ENCODE measurements at places on chromosomes 3 and 15.

- DNase-seq: no peak
Observed at GRCh38 chr3:4708230-4708629, 215.1 kb downstream of the ITPR1 start.

DNA sequence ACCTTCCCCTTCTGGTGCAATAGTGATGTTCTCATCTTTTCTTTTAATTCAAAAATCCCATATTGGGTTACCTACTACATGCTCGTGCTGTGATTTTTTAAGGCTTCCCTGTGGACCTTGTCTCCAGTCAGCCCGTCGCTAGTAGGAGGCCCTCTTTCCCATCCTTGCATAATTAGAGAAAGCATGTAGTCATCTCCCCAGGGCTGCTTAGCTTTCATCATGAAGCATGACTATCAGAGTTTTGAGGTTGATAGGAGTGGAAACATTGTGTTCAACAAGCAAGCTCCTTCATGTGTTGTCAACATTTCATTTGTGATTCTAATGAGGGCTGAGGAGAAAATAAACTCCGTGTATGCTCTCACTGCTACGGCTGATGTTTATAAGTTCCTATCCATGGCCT is 8.7 kb upstream of the LRTM1 start:
- DNase-seq: no peak

DNA sequence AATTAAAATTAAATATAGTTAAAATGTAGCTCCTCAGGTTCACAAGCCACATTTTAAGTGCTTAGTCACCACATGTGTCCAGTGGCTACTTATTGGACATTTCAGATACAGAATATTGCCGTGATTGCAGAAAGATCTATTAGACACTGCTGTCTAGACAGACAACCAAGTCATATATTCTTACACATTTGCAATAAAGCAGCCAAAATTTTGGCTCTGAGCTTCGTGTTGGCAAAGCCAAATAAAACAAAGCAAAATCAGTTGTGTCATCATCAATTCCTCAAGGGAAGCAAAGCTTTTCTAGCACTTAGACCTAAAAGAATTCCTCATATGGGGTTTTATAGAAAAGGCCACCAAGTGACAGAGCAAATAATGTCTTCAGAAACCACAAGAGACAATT is 193.1 kb upstream of the LPP start:
- DNase-seq: no peak

- DNase-seq: peak; percentile 62
Observed at GRCh38 chr3:177610686-177611633, 413.7 kb upstream of the TBL1XR1 start.

DNA sequence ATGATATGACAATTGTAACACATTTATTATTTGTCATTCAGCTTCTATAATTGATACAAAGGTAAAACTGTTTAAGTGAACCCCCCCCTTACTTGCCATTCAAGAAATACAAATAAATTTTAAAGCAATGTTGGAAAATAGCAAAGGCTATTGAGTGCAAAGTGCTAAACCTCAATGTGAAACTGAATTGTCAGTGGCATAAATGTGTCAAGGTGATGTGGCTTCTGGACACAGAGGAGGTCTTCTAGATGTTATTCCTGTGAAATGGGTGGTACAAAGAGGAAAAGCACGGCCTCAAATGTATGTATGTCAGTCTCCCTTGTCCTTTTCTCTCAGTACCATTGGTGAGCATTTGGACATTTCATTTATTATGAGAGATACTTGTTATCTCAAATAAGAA is 149.4 kb downstream of the MCTP2 start:
- no peak for DNase-seq

DNA sequence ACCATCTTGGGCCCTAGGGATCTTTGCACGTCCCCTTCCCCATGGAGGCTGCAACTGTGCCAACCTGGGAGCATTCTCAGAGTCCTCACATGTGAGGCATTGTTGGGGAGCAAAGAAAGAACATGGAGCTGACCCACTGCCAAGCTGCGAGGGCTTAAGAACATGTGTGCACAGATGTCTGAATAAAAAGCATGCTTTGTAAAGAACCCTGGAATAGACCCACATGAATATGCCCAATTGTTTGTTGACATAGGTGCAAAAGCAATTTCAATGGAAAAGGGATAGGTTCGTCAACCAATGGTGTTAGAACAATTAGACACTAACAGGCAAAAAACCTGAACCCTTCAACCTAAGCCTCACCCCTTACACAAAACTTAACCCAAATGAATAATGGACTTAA is 9.3 kb downstream of the PGPEP1L start:
- no peak for DNase-seq

GRCh38 chr15:77118882-77119321 is 48.0 kb upstream of the TSPAN3 start:
- peak; percentile 92 for DNase-seq

- DNase-seq: no peak
Observed at GRCh38 chr3:138434875-138435772, 708 bp downstream of the ESYT3 start.

GRCh38 chr15:101452572-101452971 is 36.9 kb downstream of the PCSK6 start:
- DNase-seq: no peak

GRCh38 chr3:4474683-4475490 is 7.8 kb upstream of the SUMF1 start:
- DNase-seq: peak; percentile 61

DNA sequence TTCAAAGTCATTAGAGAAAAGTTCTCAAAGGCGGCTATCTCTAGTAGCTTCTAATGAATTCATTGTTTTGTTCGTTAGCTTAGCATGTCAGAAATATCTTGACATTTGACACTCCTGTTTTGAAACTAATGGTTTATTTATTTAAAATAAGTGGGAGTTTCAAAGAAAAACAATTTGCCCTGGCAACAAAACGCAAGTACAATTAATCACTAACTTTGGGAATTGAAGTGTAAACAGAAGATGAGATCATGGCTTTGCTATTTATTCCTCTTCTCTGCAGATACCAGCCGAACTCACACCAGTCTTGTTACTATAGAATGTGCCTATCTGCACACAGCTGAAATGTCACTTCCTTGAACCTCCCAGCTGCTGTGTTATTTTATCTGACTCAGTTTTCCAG is 27.5 kb downstream of the MASP1 start:
- DNase-seq: peak; percentile 12

DNA sequence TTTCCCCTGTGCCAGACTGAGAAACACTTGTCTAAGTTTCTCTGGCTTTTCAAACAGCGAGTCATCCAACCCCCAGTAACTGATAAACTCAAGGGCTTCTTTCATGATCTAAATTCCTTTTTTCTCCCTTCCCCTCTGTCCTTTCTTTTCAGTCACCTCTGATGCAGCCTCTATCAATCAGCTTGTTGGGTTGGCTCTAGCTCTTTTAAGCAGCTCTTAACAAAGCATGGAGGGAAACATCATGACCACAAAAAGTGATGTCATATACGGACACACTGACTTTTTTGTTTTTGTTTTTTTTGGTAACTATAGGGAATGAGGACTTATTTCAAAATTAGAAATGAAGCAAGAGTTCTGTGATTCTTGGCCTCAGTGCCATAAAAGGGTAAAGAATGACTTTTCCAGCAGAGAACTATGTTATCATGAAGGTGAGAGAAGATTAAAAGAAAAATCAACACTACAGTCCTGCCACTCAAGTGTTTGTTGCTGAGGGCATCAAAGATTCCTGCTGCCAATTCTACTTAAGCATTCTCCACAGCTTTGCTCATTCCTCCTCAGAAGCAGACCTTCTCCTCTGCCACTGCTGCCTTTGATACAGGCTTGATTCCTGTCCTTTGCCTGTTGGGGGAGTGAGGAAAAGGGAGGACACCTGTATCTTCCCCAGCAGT is 457.0 kb upstream of the ONECUT1 start:
- DNase-seq: no peak

GRCh38 chr3:57717205-57717868 is 24.5 kb upstream of the DENND6A start:
- DNase-seq: no peak

- DNase-seq: peak; percentile 22
Observed at GRCh38 chr3:124599779-124600693, 130.2 kb upstream of the UMPS start.

DNA sequence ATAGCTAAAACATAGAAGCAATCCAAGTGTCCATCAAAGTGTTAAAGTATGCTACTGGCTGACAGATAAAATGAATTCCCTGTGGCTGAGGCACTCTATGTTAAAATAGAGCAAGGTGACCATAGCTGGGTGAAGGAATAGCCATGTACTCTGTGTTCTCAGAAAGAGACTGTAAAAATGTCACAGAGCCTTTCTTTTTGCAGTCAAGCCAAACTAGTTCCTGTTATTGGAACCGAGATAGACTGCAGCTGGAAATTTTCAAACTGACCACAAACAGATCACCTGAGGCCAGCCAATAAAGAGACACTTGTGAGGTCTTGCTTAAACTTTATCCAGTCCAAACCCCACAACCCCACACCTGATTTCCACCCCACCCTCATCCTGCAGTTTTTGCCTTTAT is 422.8 kb upstream of the NAALADL2 start:
- peak; percentile 73 for DNase-seq

GRCh38 chr3:192880313-192880712 is 37.3 kb downstream of the MB21D2 start:
- no peak for DNase-seq

DNA sequence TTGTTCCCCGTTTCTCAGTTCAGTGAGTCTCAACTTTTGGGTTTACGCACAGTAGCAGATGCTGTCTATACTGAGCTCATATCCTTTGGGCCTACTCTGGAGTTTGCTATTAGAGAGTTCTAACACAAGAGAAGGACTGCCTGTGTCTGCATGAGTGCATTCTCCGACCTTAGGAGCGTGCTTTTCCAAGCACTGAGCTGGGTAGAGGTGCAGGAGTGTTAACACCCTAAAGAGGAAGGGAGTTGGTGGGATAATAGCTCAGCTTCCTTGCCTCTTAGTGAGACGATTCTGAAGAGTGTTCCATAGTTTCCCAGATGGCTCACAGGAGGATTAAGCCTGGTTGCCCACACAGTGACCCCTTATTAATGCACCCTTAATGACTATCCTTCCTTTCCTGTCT is 6.9 kb upstream of the OXSR1 start:
- DNase-seq: no peak

DNA sequence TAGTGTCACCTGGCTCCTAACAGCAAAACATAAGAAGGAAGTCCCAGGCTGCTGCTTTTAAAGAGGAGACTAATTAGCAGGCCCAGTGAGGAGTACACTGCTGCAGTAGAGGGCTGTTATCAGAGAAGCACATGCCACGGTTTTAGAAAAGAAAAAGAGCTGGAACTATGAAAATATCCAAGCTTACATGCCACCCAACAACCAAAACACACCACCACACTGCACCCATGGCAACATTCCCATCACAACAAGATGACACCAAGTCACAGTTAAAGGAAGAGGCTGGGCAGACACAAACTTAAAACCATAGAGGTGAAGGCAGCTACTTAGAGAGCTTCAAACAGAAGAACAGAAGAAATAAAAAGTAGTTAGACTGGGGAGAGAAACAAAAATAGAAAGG is 37.0 kb downstream of the NPTN start:
- DNase-seq: no peak

GRCh38 chr3:32448686-32449474 is 53.8 kb downstream of the CMTM6 start:
- peak; percentile 54 for DNase-seq

DNA sequence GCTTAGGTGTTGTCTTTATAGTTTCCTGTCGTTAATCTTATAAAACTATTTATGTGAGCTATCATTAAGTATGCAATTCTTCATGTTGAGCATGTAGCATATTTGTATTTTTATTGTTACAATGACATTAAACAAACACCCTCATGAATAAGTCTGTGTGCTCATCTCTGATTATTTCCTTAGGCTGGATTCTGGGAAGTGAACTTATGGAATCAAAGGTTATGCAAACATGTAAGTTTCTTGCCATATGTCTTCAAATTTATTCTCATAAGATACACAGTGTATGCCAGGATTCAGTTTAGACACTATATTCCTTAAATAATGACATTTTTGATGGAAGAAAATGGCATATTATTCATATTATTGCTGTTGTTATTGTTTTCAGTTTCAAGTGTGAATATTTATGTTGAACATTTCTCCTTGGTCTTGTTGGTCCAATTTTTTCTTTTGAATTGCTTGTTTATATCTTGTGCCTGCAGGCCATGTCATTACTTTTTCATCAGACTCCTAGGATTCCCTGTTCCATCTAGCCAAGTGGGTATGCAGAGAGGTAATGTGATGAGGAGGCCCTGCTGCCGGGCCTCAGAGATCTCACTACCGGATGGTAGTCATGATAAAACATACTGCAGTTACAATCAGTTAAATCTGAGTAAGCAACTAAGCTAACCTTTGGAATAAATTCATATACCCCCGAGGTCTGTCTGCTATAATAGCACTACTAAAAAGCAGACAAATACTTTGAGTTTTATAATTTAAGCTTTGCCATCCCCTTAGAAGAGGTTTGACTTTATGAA is 684.3 kb upstream of the SGO1 start:
- no peak for DNase-seq

DNA sequence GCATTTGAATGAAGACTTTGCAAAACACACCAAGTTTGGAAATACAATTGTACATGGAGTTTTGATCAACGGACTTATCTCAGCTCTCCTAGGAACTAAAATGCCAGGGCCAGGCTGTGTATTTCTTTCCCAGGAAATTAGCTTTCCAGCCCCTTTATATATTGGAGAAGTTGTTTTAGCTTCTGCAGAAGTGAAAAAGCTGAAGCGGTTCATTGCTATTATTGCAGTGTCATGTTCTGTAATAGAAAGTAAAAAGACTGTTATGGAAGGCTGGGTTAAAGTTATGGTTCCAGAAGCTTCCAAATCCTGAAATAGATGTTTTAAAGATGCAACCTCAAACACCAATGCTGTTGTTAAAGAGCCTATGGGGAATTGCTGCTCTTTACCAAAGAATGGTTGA is 11.5 kb downstream of the HTD2 start:
- no peak for DNase-seq

DNA sequence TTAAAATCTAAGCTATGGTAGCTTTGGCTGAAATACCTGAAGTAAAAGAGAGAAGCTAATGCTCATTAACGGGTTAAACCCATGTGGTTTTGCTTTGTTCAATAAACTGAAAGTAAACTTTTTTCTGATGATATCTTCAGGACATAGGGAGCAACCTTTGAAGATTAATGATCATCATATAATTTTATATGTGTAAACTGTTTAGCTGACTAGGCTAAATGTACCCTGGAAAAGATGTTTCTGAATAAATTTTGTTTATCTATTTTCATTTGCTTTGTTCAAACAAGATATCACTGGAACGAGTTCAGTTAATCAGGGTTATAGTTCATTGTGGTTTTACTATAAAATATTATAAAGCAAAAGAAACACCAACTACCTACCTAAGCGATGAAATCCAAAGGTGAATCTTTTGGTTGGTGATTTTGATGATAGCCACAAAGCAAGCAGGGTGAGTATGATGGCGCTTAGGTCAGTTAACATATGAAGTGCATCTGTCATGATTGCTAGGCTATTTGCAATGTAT is 11.7 kb downstream of the SLC30A4 start:
- DNase-seq: no peak

DNA sequence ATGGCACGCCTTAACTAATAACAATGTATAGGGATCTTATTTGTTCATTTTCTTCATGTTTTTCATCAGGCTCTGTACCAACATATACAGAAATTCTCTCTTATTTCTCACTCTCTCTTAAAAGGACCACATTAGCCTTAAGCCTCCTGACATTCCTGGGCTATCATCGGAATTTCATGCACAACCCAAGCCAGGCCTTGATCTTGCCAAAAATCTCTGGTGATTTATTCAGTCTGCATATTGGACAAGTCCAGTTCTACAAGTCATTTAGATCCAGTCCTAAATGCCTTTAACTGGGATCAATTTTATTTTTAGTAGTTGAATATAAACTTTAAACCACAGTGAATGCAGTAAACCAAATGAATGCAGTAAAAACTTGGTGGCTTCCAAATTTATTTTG is 385.4 kb downstream of the MECOM start:
- no peak for DNase-seq

- DNase-seq: peak; percentile 95
Observed at GRCh38 chr15:57769266-57769665, 62.8 kb downstream of the POLR2M start.
